ENCODE measurements at places on chromosomes 13 and 19.

DNA sequence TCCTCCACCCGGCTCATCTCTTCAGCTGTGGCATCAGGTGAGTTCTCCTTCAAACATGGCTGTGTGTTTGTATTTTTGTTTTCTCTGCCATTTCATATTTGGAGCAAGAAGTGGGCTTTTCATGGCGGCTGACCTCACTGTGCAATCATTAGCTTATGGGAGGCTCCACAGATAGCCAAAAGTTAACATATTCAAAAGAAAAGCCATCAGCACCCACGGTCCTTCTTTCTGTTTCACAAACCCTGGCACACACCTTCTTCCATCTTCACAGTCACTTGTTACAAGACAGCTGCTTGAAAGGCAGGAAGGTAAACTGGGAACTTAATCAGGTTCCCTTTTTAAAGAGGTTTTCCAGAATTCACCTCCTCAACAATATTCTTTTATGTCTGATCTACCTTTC is 69.3 kb upstream of the ATP12A start:
- DNase-seq = no peak

GRCh38 chr19:39544911-39545310 is 5.0 kb upstream of the EID2 start:
- no peak for DNase-seq

GRCh38 chr19:38831142-38831605 is 420 bp downstream of the ECH1 start:
- DNase-seq = peak; percentile 11

GRCh38 chr19:55116232-55116858 is 1.1 kb downstream of the PPP1R12C start:
- DNase-seq = peak; percentile 97

- DNase-seq = no peak
Measured at GRCh38 chr19:55099557-55100506, 17.6 kb downstream of the PPP1R12C start.

- DNase-seq = no peak
Measured at GRCh38 chr13:107216046-107216755, 648.3 kb upstream of the ARGLU1 start.

DNA sequence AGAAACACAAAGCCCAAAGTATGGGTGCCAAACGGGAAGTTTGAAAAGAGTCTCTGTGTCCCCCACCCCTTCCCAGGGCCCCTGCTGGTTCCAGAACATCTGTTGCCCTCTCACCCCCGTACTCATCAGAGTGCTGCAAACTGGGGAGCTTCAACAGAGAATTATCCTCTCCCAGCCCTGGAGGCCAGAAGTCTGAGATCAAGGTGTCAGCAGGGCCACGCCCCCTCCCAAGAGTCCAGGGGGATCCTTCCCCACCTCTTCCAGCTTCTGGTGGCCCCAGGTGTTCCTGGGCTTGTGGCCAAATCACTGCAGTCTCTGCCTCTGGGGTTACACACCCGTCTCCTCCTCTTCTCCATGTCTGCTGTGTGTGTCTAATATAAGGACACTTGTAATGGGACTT is 183.4 kb downstream of the PTPRS start:
- no peak for DNase-seq

DNA sequence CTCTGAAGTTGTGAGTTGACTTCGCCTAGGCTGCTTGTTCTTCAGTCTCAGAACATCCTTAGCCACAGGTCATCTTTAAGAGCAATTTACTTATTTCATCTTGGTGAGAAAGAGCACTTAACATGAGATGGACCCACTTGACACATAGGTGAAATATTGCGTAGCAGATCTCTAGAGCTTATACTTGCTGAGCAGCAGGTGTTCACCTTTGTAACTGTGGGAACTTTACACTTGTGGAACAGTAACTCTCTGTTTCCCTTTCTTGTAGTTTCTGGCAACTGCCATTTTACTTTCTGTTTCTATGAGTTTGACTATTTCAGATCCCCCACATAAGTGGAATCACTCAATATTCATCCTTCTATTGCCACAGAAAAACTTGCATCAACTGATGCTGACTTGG is 95.7 kb downstream of the SLC10A2 start:
- no peak for DNase-seq
